ENCODE measurements at places on chromosomes 6 and 20.

- peak; percentile 11 for DNase-seq
Measured at GRCh38 chr6:786946-787763, 94.2 kb upstream of the EXOC2 start.

DNA sequence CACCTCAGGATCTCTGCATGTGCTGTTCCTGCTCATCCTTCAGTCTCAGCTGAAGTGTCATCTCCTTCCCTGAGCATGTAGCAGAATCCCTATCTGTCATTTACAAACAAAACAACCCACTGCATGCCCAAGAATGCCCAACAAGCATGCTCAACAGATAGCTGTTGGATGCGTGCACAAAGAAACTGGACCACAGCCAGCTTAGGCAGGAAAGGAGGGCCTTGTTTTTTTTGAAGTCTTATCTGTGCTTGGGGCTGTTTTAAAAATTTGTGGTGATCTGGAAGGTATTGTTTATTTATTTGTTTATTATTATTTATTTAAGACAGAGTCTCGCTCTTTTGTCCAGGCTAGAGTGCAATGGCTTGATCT is 18.5 kb upstream of the SLC16A10 start:
- DNase-seq, result no peak

GRCh38 chr6:84086545-84087429 is 53.2 kb downstream of the MRAP2 start:
- no peak for DNase-seq

GRCh38 chr6:32113386-32114352 is 4.5 kb upstream of the TNXB start:
- no peak for DNase-seq

DNA sequence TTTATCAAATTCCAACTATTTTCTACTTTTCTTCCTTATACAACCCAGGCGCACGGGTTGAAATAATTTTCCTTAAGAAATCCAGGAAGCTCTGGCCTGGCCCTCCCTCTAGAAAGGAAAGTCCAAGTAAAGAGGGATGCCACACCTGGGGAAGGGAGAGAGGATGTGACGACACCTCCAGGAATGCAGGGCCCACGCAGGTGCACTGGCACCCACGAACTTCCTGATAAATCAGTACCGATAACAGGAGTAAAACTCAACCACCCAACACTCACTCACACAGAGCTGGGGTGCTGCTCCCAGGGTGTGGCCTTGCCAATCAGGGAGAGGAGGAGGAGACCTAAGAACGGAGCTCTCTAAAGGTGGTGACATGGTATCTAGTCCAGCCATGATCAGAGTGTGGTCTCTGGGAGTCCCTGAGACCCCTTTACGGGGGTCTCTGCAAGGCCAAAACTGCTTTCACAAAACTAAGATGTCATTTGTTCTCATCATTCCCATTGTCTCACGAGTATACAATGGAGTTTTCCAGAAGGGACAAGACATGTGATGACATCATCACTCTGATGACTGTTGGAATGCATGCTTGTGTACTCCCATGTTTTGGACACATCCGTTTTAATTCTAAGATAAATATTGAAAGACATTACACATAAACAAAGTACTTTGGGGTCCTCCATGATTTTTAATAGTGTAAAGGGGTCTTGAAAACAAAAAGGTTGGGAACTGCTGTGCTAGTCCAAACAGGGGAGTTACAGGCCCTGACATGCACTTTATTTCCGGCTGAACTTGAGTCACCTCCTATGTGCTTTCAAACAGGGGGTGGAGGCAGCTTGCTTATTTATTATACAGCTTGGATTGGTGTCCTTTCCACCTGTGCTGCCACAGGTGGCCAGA is 2.2 kb upstream of the PARD6B start:
- DNase-seq, result no peak

- no peak for DNase-seq
Measured at GRCh38 chr20:21522481-21523280, 8.8 kb upstream of the NKX2-2 start.

- DNase-seq, result no peak
Measured at GRCh38 chr20:12504779-12505178, 504.0 kb upstream of the SPTLC3 start.

- DNase-seq, result no peak
Measured at GRCh38 chr20:12243327-12243726, 325.6 kb downstream of the BTBD3 start.

DNA sequence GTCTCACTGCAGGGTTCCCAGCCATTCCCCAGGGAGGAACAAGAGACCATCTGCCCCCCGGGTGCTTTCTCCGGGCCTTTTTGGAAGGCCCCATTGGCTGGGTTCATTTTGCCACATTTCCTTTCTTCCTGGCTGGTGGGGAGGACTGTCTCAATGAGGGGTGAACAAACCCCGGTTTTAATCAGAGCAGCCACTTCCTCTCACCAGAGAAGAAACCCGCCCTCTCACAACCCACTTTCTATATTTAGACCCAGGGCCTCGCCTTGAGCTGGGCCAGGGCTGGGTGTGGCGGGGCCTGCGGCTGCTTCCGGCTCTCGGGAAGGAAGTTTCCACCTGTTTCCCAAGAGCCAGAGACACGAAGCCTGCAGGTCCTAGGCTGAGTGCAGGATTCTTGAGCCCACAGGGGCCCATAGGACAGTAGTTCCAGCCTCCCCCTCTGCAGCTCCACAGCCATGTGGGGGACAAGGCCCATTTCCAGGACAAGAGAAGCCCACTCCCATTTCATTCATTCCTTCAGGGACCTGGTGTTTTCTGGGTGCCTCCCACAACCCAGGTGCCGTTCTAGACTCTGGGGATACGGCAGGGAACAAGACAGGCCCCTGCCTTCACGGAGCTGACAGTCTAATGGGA is 41.8 kb downstream of the RBM38 start:
- peak; percentile 88 for DNase-seq

- DNase-seq, result no peak
Measured at GRCh38 chr20:4925842-4926530, 75.3 kb downstream of the SLC23A2 start.

GRCh38 chr6:165694296-165694695 is 31.3 kb upstream of the PDE10A start:
- no peak for DNase-seq

- DNase-seq, result no peak
Measured at GRCh38 chr6:30154709-30155519, 6.1 kb downstream of the TRIM10 start.

GRCh38 chr6:91538622-91539021 is 951.8 kb upstream of the MAP3K7 start:
- DNase-seq, result no peak

GRCh38 chr20:48298851-48299484 is 513.7 kb upstream of the SULF2 start:
- DNase-seq, result no peak

- DNase-seq, result no peak
Measured at GRCh38 chr6:131911951-131912350, 39.2 kb downstream of the CCN2 start.

- DNase-seq, result no peak
Measured at GRCh38 chr6:148274809-148275208, 67.8 kb upstream of the SASH1 start.

DNA sequence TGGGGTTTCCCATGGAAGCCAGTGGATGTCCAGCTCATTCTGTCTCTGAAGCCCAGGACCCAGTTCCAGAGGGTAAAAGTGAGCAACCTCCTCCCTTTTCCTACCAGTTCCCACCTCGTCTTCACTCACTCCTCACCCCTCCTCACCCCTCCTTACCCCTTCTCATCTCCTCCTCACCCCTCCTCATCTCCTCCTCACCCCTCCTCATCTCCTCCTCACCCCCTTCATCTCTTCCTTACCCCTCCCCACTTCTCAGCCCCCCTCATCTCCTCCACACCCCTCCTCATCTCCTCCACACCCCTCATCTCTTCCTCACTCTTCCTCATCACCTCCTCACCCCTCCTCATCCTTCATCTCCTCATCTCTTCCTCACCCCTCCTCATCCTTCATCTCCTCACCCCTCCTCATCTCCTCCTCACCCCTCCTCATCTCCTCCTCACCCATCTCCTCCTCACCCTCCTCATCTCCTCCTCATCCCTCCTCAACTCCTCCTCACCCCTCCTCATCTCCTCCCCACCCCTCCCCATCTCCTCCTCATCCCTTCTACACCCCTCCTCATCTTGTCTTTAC is 246.1 kb downstream of the MYLK4 start:
- no peak for DNase-seq

- no peak for DNase-seq
Measured at GRCh38 chr6:106495014-106495413, 134.3 kb downstream of the RTN4IP1 start.

DNA sequence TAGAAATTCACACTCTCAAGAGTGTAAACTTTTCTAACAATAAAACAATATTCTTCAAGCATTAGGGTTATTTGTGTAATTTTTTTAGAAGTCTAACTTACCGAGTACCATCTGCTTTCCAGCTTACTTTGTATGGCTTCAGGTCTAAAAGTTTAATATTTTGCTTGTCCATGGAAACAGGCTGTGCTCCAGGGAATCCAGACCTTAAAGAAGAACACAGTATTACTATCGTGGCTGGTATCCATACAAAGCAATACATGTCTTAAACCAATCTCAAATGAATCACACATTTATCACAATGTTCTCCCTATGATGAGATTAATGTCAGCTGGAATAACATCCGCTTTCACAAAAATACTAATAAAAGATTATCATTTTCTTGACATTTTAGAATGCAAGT is 73.0 kb downstream of the RNGTT start:
- no peak for DNase-seq

DNA sequence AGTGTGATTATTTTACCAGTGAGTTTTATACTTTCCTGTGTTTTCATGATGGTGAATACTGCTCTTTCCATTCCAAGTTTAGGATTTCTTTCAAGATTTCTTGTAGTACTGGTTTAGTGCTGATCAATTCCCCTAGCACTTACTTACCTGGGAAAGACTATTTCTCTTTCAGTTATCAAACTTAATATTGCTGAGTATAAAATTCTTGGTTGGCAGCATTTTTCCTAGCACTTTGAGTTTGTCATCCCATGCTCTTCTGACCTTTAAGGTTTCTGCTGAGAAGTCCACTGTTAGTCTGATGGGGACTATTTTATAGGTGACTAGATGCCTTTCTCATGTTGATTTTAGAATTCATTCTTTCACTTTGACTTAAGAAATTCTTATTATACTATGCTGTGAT is 842.8 kb upstream of the CITED2 start:
- DNase-seq, result no peak

DNA sequence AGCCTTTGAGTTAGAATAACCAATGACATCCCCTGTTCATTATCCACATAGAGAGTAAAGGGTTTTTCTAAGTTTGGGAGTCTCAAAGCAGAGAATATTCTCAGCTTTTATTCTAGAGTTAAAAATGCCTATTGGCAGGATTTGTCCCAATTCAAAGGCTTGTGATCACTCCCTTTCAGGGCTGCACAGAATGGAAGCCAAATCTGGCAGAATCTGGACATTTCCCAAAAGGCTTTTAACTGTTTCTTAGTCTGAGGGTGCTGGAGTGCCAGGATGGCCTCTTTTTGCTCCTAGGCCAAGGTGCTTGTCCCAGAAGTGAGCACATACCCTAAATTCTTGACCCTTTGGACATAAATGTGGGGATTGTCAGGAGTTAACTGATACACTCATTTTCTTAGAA is 556.6 kb downstream of the DOK5 start:
- DNase-seq, result no peak

- no peak for DNase-seq
Measured at GRCh38 chr6:66396549-66396948, 689.5 kb upstream of the EYS start.

DNA sequence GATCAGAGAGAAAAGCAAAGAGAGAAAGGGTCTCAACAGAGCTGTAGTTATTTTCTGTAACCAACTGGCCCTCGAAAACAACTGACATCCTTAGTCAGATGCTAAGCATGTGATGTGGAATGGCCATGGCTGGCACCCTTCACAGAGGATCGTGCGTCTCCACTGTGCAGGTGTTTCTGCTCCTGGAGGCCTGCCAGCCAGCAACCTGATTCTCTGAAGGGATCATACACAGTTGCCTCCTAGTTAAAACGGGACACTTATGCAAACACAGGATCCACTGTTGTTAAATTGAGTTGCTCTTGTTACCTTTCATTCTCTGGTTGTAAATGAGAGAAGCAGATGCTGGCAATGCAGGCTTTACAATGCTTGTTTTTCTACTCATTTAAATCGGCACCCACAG is 148.5 kb downstream of the HDGFL1 start:
- no peak for DNase-seq

DNA sequence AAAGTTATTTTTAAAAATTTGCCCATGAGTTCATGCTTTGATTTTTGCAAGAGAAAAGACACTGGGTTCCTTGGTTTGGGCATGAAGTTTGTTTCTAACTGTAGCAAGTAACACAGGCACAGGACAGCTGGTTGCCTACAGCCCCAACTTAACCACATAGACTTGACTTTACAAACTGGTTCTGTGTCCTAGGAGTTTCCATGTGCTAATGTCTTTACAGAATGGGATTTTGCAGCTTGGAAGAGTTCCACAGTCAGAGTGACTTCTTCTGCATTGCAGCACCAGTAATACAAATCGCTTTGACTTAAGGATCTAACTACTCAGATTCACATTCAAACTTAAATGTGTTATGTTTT is 44.3 kb downstream of the OR2B2 start:
- DNase-seq, result peak; percentile 25

DNA sequence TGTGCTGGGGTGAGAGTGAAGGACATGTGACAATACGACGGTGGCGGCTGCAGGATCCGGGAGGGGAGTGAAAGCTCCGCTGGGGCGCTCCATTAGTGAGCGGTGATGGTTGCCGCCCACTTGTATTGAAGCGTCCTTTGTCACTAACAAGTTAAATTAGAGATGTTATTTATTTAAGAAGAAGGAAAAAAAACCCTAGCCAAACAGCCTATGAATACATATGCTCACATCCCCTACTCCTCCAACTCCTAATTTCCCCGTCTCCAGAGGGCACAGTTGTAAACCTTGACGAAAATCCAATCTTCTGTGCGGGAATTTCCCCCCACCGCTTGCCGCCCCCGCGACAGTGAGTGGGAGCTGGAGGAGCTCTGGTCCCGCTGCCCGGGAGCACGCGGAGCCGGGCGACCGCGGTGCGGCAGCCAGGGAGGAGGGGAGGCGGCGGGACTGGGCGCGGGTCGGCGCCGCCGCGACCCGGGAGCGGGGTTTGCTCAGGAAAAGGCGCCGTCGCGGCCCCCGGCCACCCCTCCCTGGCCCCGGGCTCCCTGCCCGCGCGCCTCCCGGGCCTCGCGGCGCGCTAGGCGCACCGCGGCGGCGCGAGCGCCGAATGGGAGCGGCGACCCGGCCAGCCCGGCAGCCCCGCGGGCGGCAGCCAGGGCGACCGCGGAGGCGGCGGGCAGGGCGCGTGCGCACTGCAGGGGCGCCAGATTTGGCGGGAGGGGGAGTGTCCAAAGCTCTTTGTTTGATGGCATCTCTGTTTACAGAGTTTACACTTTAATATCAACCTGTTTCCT is at the start of gene MYB:
Gene MYB (plus strand): TSS at position 767 of the 791 bp plus-strand sequence. CDS start 206 bp downstream, outside the sequence.
- peak; percentile 77 for DNase-seq

DNA sequence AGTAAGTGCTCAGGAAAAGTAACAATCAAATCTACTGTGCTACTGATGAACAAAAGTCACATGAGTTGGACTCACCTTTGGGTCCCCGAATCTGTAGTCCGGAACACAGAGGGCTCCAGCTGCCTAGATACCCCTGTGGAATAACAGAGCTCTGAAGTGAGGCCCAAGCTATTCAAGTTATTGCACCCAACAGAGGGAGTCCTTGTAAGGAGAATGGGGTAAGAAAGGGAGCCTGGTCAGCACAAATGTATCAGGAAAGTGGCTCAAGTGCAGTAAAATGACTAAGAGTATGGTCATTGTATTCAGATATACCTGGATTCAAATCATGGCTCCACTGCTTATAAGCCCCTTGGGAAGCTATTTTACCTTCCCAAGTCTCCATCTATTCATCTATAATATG is 20.9 kb downstream of the EDN1 start:
- no peak for DNase-seq

- DNase-seq, result no peak
Measured at GRCh38 chr20:56786503-56786902, 157.4 kb downstream of the TFAP2C start.

GRCh38 chr6:16751251-16751946 is 9.9 kb downstream of the ATXN1 start:
- no peak for DNase-seq

Measured in activated CD4-positive, alpha-beta T cell treated with anti-CD3 and anti-CD28 coated beads, Interleukin-2, amount 10 ng/mL, durations not matched to agents 7 days and 5 days (primary cell).